ENCODE measurements at places on chromosomes 11 and 22. TPM values are rescaled to one million over a fixed set of nuclear protein-coding genes. Genes with fewer than 3 reads are reported as not detected.

The TREH gene
- total RNA-seq = not detected

DNA sequence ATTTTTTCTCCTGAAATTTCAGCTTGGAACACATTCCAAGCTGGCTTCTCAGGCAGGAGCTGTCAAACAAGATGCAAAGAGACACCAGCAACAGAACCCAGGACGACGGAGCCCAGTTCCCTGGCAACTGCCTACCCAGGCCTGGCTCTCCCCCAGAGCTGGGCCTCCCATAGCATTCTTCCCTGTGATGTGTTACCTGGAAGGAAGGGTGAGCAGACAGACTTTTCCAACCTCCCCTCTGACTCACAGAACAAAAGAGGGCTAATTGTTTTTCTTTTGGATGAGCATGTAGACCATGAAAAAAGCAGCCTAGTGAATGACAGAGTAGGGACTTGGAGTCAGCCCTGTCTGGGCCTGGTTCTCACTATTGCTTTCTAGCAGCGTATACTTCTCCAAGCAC, 55.3 kb upstream of the BMAL1 start:
- H3K27ac ChIP-seq = no peak overlapping the region
- H3K4me1 ChIP-seq = no peaks in the 10 kb centered on the region
- no peak overlapping the region for H3K4me3 ChIP-seq
- H3K36me3 ChIP-seq = no peaks in the 10 kb centered on the region
- DNase-seq = no peak

DNA sequence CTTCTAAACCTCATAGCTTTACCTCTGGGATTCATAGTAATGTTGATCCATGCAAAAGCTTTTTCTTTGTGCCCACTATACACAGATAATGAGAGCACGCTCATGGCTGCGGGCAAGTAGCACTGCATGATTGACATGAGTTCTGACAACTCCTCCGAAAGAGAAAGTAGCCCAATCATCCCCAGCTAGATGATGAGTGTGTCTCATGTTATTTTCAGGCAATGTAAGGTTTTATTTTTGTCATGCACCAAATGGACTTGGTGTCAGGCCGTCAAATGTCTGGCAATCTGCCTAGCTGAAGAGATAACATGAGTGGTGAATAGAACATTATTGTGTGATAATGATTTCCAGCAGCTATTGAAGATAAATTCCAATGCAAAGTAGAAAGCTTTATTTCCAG, 662.6 kb downstream of the NTM start:
- no peak overlapping the region for H3K27ac ChIP-seq
- H3K4me3 ChIP-seq = no peak overlapping the region
- H3K4me1 ChIP-seq = no peaks in the 10 kb centered on the region

GRCh38 chr11:56637500-56637899, 4.7 kb downstream of the OR5AP2 start:
- no peaks in the 10 kb centered on the region for H3K36me3 ChIP-seq
- H3K27ac ChIP-seq = no peak overlapping the region
- H3K4me3 ChIP-seq = no peak overlapping the region
- H3K4me1 ChIP-seq = no peaks in the 10 kb centered on the region

- DNase-seq = no peak
- H3K4me1 ChIP-seq = no peaks in the 10 kb centered on the region
- H3K36me3 ChIP-seq = no peaks in the 10 kb centered on the region
- H3K4me3 ChIP-seq = no peak overlapping the region
- H3K27me3 ChIP-seq = no peaks in the 10 kb centered on the region
Observed at GRCh38 chr11:132123449-132123848, 753.0 kb downstream of the NTM start.

The YPEL1 gene
- total RNA-seq = 3.6 TPM

DNA sequence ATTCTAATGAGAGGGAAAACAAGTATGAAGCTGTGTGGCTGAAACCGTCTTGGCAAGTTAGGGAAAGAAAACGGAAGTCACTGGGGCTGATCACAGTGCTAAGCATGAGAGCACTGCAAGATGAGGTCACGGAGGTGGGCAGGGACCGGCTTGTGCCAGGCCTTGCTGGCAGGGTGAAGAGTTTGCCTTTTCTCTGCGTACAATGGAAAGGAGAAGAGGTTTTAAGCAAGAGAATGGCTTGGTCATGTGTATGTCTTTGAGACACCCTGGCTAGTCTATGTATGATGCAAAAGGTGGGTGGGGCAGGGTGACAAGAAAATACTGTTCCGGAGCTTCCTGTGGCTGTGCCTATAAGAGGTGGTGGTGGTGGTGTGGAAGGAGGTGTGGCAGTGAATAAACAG, 567.9 kb downstream of the NTM start:
- H3K27me3 ChIP-seq = no peaks in the 10 kb centered on the region
- H3K4me1 ChIP-seq = no peaks in the 10 kb centered on the region
- no peak for DNase-seq
- no peak overlapping the region for H3K27ac ChIP-seq
- H3K36me3 ChIP-seq = no peaks in the 10 kb centered on the region
- H3K4me3 ChIP-seq = no peak overlapping the region

- H3K27me3 ChIP-seq = no peaks in the 10 kb centered on the region
- no peaks in the 10 kb centered on the region for H3K36me3 ChIP-seq
- DNase-seq = no peak
- H3K4me3 ChIP-seq = no peak overlapping the region
- no peaks in the 10 kb centered on the region for H3K4me1 ChIP-seq
Observed at GRCh38 chr22:43510281-43511070, 98.7 kb downstream of the MPPED1 start.

The SERHL2 gene
- 0.65 TPM for total RNA-seq

The GALNT18 gene
- not detected for total RNA-seq

DNA sequence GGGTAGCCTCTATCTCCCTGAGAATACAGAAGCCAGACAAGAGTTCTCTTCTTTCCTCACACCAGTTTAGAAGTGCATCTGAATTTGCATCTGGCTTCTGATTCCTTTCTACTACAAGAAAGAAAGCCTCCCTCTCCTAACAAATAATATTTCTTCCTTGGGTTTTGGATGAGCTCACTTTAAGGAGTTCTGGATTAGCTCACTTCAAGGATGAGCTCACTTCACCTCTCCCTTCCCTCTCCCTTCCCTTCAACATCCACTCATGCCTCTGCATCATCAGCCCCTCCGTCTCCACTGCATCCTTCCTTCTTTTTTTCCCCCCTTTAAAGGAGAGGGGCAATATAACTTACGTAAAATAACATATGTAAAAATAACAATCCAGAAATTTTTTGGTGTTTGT, 1.6 kb upstream of the MTNR1B start:
- H3K36me3 ChIP-seq = no peaks in the 10 kb centered on the region
- H3K27ac ChIP-seq = no peak overlapping the region
- no peaks in the 10 kb centered on the region for H3K4me1 ChIP-seq
- no peak overlapping the region for H3K4me3 ChIP-seq
- peaks cover 3% of the 10 kb centered on the region for H3K27me3 ChIP-seq

DNA sequence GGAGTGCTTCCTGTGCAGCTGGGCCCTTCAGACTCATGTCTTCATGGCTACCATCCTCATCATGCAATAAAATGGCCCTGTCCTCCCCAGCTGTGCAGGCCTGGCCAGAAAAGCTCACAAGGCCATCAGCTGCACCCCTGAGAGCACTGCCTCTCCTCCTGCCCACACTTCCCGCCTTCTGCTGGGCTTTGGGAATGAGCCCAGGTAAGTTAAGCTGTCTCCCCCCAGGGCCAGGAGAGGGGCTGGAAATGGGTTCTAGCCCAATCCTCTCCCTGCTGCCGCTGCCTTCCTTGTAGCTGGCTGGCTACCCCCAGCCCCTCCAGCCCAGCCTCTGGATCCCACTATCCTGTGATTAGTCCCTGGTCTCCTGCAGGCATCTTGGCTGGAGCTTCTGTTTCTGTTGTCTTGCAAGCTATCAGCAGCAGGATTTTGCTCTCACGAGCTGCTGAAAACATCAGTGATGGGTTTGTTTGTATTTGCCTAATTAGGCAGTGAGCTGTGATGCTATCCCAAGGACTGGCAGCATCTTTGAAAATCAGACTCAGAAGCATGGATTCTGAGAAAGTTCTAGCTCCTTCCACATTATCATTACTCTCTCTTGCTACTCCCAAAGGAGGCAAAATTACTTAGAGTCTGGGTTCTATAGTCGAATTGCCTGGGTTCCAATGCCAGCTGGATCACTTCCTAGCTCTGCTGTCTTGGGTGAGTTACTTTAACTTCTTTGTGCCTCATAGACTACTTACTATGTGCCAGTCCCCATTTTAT, 168.1 kb downstream of the ST3GAL4 start:
- no peaks in the 10 kb centered on the region for H3K27me3 ChIP-seq
- no peak overlapping the region for H3K4me3 ChIP-seq
- no peaks in the 10 kb centered on the region for H3K4me1 ChIP-seq
- H3K36me3 ChIP-seq = no peaks in the 10 kb centered on the region
- no peak for DNase-seq
- no peak overlapping the region for H3K27ac ChIP-seq

Data from naive thymus-derived CD4-positive, alpha-beta T cell (primary cell).